Pancreas (tissue), 10 donors: ENCODE measurements at places on chromosomes 6 and 20.
A peak's percentile ranks its signal among the peaks of the same experiment; 100 is the strongest.

GRCh38 chr6:56368491-56368890 lies 121.1 kb upstream of the COL21A1 start:
- no peak for DNase-seq

GRCh38 chr6:152184917-152185574 lies 377.6 kb downstream of the ESR1 start:
- no peak for DNase-seq

DNA sequence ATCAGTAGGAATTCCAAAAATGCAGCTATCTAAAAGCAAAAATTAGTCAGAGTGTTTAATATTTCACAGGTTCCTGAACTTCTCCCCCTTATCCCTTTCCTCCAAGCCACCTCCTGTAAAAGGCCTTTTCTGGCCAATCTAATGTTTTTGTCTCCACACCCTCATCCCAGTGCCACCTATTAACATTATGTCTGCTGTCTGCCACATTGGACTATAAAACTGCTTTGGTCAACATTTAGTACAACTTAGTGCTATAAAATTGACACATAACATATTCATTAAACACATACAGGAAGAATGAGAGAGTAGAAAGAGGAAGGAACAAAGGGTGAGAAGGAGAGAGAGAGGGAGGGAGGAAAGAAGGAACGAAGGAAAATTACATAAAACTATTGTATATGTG lies 47.7 kb downstream of the MMUT start:
- no peak for DNase-seq

DNA sequence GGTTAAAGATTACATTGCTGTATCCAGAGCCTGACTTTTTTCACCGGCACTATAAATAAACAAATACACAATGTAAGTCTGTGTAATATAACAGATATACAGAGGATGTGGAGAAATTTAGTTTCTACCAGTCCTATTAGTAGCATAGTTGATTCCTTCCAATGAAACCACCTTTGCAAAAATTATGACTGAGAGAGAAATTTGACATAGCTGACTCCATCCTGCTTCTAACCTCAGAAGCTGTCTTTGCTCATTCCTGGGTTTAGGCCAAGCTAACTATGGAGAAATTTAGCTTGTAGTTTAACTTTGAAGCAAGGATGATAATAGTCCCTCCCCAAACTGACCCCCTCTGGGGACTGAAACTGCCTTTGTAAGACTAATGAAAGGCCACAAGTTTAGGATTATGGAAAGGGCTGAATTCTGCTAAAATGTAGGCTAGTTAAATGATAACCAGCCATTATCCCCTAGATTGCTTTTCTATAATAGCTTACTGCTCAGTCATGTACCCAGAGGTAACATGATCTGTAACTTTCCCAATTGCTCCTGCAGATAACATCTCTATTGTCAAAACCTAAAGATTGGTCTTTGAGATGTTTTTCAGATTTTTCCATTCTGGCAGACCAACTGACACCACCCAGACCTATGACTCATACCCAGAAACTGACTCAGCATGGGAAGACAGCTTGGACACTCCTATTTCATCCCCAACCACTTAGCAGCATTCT lies 172.8 kb upstream of the ARG1 start:
- DNase-seq: no peak

- no peak for DNase-seq
These were observed 219.1 kb upstream of the STXBP5 start for GRCh38 chr6:146985111-146985510.

DNA sequence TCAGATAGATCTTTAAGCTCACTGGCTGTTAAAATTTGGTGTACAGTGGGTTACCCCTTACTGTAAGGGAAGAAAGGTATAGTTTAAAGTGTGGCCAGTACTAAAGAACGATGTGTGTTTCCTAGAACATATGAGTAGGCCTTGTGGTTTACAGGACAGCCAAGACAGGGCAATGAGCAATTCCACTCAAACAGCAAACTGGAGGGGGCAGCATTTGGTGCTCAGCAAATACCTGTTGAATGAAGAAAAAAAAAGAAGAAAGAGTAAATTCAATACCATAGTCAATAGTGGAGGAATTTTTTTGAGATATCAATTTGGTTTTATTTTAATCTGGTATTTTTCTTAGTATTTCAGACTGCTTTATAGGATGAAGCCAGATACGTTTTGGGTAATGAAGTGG lies 3.8 kb upstream of the NCOA5 start:
- no peak for DNase-seq

- no peak for DNase-seq
These were observed 259.4 kb upstream of the ECI2 start for GRCh38 chr6:4394786-4395185.

DNA sequence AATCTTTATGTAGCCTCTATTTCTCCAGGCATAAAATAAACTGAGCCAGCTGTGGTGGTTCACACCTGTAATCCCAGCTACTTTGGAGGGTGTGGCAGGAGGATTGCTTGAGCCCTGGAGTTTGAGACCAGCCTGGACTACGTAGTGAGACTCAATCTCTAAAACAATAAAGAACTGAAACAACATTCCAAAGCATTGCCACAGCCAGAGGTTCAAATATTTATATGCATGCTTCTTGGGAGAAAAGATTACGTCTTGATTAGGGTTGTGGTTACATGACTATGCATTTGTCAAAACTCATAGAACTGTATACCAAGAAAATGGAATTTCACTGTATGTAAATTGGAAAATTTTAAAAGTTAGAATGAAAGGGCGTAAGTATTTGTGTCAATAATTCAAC lies 27.7 kb upstream of the PAX1 start:
- DNase-seq: no peak

DNA sequence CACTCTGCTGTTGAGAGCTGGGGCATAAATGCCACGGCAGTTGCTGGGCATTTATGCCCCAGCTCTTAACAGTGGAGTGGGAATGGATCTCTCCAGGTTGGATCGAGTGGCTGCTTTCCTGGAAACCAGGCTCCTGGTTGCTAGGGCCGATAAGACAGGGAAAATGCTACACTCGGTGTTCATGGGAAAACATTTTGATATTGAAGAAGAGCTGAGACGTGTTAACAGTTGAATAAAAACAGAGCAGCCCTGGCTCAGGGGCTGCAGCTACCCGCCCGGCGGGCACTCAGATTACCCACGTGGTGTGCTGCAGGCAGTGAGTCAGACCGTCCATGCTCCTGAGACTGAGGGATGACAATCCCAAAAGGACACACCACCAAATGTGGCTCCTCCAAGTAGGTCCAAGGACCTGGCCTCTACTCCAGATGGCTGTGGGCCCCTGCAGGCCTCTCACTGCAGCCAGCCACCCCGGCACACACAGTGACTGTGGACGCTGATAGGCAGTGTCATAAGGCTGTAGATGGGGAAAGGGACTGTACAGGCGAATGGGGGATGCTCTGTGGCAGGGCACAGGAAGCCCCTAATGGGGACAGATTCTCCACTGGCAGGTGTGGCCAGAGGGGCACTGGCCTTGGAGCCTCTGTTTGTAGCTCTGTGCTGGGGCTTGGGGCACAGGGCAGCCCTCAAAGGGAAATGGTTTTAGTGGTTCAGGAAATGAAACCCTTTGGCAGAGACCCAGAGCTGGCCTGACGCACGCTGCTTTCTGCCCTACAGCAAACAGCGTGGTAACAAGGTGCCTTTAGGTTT lies 237.8 kb downstream of the LY86 start:
- DNase-seq: no peak

DNA sequence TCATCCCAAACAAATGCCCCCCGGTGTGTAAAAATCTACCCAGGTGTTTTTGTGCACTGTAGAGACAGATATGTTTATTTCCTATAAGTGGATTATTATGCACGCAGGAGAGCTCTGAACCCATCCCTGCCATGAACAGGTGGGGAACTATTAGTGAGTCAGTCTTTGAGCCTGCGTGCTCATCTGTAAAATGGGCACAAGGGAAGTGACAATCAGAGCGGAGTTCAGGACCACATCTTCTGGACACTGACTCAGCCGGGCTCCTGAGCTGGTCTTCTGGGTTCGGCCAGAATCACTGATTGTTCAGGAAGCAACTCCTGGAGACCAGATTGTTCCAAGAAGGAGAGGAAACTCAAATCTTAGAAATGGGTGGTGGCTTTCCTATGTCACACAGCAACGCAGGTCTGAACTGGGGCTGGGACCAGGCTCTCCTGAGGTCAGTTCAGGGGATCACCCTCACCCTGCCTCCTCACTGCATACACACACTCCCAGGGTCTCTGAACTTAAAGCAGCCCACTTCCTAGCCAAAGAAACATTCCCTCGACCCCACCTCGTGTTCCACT lies 27.3 kb upstream of the TGM2 start:
- no peak for DNase-seq

DNA sequence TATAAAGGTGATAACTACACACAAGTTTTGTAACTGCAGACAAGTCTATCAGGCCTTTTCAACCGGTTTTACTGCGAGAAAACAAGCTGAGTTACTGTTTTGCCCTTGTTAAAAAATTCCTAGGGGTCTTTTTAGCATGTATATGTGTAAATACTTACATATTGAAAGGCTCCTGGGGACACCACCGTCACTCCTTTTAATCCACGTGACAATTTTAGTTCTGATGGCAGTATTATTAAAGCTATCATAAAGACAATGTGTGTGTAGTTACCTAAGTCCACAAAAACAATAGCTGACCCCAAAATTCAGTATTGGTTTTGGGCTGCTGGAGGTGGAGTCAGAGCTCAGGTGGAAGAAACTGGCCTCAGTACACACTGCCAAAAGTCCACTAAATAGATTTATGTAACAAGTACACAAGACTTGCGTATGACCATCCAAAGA lies 41.3 kb upstream of the HFE start:
- no peak for DNase-seq

DNA sequence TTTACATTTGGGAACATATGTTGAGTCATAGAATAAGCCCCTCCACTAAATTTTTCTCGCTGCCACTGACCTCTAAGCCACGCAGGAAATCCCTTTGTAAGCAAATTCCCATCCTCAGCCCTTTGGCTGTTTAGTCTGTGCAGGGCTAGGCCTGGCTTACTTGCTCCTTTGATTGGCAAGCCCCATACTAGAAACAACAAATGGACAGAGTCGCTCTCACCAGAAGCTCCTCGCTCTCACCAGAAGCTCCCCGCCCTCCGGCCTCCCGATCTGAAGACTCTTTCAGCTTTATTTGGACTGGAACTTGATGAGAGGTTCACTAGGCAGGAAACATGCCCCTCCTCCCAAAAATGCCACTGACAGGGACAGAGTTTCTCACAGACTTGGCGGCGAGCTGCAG lies 149.2 kb upstream of the EXOC2 start:
- DNase-seq: no peak

- no peak for DNase-seq
These were observed 30.2 kb upstream of the MRPS18A start for GRCh38 chr6:43717822-43718221.

- DNase-seq: peak; percentile 39
These were observed 12.5 kb upstream of the RALGAPB start for GRCh38 chr20:38460040-38460623.

DNA sequence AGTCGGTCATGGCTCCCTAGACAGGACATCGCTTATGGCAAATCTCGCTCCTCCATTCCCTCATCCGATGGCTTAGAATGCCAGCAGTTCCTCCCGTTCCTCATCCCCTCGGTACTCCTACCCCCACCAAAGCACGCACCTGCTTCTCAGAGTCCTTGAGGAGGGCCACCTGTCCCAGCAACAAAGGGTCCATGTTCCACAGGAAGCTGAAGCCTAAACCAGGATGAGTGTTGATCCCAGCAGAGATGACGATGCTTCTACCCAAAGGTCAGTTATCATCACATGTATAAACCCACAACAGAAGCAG lies 111.2 kb downstream of the THBS2 start:
- DNase-seq: no peak

GRCh38 chr6:53648184-53648943 lies 17.2 kb downstream of the KLHL31 start:
- DNase-seq: no peak

DNA sequence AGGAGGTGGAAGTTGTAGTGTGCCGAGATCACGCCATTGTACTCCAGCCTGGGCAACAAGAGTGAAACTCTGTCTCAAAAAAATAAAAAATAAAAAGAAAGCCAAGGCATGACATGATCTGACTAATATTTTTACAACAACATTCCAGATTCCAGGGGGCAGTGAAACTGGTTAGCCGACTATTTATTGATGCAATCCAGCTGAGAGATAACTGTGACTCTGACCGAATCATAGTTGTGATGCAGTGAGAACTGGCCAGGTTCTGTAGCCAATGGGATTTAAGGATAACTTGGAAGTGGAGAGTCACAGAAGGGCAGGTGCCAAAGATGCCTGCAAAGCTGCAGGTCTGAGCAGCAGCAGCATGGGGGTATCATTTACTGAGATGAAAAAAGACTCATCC lies 82.9 kb upstream of the TSHZ2 start:
- no peak for DNase-seq

GRCh38 chr20:21575167-21575566 lies 61.3 kb upstream of the NKX2-2 start:
- no peak for DNase-seq

DNA sequence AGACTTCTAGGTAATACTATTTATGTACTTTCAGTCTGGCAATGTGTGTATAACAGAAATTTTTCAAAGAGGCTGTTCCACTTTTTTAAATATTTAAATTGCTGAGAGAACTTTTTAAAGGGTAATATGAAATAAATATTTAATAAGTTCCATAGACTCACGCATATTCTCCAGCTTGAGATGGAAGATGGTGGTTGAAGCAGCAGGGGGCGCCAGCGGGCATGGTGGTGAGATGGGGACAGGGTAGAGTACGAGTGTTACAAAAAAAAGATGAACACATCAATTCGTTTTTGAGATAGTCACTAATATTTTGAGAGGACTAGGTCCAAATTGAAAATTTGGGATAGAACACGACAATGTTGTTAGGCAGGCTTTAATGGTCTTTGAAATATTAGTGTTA lies 68.4 kb downstream of the RSPO3 start:
- DNase-seq: peak; percentile 41

GRCh38 chr20:44643596-44644229 lies 7.8 kb downstream of the ADA start:
- no peak for DNase-seq

DNA sequence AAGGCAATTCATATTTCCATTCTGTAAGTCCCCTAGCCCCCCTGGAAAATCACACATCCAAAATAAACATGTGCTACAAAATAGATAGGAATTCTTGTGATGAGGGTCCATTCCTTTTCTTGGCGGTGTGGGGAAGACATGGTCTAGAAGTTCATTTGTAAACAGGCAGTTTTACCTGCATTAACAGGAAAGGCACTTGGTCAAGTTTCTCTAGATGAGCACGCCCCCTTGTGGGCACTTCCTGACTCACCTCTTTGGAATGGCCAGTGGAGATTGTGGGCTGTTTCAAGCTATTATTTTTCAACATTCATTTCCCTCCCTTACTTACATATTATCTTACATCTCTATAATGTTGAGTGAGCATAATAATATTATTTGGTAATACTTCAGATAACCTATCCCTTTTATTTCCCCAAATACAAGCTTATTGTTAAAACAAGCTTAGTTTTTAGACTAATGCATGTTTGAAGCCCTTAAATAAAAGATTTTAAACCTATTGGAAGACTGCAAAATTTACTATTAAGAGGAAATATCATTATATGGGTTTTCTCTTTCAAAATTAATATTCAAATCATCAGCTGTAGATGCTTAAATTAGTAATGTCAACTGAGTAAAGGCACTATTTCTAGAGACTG lies 92.1 kb downstream of the TASP1 start:
- peak; percentile 53 for DNase-seq
